ENCODE measurements at places on chromosomes 11 and 22.

DNA sequence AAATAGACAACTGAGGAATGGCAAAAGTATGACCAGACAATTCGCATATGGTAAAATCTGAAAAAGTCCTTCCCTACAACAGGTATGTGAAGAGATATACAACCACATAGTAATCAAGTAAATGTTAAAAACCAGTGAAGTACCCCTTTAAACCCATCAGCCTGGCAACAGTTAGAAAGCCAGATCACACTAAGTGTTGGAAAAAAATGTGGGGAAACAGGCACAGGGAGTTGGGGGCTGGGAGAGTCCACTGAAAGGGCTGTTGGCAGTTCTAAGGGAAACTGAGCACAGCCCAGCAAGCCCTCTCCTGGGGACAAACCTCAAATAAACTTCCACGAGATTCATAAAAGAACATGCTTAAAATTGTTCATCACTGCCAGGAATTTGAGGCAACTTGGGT is 242.1 kb downstream of the BUD13 start:
- DNase-seq: no peak

GRCh38 chr22:46902998-46903916 is 140.8 kb downstream of the TBC1D22A start:
- DNase-seq: no peak

- no peak for DNase-seq
Observed at GRCh38 chr11:102761646-102762238, 18.7 kb downstream of the MMP10 start.

- DNase-seq: peak; percentile 21
Observed at GRCh38 chr11:118437208-118438125, 1.2 kb downstream of the KMT2A start.

GRCh38 chr11:74583024-74583624 is 9.3 kb upstream of the POLD3 start:
- no peak for DNase-seq

DNA sequence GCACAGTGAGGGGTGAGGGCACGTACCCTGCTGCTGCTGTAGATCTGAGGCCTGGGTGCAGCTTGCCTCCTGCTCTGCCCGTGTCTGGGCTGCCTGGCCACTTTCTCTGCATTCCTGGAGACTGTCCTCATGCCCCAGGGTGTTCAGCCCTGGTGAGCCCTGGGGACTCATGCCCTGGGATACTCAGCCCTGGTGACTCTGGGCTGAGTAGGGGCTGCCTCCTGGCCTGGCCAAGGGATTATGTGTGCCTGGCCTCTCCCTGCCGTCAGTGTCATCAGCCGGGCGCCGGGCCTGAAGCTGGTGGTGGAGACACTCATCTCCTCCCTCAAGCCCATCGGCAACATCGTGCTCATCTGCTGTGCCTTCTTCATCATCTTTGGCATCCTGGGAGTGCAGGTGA is 94.7 kb downstream of the CACNA1I start:
- no peak for DNase-seq

- no peak for DNase-seq
Observed at GRCh38 chr11:134027671-134028070, 41.2 kb upstream of the JAM3 start.

GRCh38 chr22:21803811-21804249 is 63.6 kb downstream of the MAPK1 start:
- DNase-seq: no peak

- DNase-seq: peak; percentile 85
Observed at GRCh38 chr22:44171561-44171960, 9.2 kb upstream of the PARVG start.

DNA sequence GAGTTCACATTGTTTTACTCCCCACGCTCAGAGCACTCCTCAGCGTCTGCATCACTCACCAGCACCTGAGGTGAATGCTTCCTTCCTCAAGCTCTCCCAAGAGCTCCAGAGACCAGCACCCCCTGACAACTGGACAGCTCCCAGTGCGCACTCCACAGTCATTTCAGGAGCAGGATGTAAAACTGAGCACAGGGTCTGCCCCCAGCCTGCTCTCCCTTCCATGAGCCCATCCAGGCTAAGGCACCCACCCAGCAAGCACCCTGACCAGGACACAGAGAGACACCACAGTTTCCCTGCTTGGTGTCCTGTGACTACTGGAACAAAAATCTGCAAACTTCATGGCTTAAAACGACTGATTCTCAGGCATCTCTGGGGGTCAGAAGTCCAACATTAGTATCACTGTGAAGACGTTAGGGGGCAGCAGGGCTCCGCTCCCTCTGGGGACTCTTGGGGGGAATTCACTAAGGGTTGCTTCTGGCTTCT is 3.3 kb downstream of the SCGB1D2 start:
- DNase-seq: peak; percentile 16

GRCh38 chr11:109196016-109196415 is 226.0 kb upstream of the C11orf87 start:
- no peak for DNase-seq

GRCh38 chr11:134267966-134268365 is 8.2 kb upstream of the GLB1L3 start:
- no peak for DNase-seq

DNA sequence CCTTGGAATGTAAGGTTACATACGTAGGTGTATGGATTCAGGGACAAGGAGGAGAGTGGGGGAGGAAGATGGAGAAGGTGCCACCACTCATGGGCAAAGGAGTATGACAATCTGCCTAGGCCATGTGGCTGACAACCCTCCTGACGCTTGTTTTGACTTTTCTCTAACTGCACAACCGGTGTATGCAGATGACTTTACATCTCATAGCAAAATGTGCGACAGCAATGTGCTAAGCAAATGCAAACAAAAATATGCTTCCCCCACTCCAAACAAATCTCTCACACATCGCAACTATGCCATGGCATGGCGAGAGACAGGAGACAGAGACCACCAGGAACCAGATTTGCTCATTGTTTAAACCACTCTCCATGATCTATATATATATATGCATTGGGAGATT is 191.8 kb downstream of the BLID start:
- DNase-seq: no peak

DNA sequence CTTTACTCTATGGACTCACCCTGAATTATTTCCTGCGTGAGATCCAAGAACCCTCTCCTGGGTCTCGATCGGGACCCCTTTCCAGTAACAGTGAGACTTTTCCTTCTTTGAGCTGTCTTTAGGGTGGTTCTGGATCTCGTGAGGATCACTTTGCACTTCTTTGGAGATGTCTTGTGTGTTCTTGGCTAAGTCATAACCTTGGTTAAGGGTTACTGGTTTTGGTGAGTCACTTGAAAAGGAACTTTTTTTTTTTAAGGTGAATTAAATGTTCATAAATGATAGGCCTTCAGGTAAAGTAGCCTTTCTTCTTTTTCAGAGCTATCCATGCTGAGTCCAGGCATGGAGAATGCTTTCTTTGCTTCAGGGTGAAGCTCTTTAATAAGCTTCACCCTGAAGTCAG is 19.4 kb upstream of the GSTP1 start:
- no peak for DNase-seq

DNA sequence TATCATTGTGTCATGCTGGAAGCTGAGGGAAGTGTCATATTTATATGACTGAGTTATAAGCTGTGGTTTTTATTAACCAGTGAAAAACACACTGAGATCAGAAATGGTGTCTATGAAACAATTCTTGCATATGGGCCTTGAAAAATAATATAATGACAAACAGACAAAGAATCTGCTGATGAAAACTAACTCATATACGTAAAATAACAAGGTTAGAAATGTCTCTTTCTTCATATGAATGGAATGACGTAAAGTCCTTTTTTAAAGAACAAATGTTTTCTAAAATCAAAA is 48.8 kb upstream of the PHF21B start:
- DNase-seq: no peak

- peak; percentile 76 for DNase-seq
Observed at GRCh38 chr11:14611939-14612338, 31.7 kb upstream of the PDE3B start.

DNA sequence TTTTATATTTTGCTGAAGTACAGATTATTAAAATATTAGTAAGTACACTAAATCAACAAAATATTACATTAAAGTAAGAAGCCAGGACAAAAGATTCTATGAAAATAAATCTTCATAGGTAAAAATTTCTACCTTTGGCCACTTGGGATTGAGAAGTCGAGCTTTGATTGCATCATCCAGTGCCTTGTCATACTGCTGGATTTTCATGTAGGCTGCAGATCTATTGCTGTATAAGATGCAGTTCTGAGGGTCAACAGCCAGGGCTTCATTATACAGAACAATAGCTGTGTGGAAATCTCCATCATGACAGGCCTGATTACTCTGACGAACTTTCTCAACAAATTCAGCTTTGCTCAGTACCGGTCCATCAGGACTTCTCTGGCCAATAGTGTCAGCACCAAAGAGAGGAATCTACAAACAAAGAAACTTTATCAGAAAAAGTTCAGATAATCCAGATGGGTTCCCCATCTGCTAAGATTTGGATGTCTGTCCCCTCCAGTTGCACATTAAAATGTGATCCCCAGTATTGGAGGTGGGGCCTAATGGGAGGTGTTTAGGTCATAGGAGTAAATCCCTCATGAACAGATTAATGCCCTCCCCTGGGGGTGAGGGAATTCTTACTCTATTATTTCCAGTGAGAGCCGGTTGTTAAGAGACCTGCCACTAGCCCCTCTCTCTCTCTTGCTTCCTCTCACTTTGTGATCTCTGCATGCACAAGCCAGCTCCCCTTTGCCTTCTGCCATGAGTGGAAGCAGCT is 50.0 kb downstream of the TTC28 start:
- DNase-seq: no peak

GRCh38 chr11:66363805-66364535 is 7.6 kb downstream of the SLC29A2 start:
- peak; percentile 64 for DNase-seq

DNA sequence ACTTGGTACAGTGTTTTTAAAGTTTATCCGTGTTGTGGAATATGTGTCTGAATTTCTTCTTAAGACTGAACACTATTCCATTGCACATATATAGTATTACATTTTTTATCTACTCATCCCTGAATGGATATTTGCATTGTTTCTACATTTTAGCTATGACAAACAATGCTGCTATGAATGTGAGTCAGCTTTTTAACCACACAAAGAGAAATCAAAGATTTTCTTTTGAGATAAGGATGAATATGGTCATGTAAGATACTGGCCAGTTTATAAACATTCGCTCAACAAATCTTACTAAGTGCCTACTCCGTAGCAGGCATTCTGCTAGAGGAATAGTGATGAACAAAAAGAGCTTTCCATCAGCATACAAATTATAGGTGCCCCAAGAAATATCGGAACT is 16.5 kb upstream of the OR9G4 start:
- DNase-seq: no peak

DNA sequence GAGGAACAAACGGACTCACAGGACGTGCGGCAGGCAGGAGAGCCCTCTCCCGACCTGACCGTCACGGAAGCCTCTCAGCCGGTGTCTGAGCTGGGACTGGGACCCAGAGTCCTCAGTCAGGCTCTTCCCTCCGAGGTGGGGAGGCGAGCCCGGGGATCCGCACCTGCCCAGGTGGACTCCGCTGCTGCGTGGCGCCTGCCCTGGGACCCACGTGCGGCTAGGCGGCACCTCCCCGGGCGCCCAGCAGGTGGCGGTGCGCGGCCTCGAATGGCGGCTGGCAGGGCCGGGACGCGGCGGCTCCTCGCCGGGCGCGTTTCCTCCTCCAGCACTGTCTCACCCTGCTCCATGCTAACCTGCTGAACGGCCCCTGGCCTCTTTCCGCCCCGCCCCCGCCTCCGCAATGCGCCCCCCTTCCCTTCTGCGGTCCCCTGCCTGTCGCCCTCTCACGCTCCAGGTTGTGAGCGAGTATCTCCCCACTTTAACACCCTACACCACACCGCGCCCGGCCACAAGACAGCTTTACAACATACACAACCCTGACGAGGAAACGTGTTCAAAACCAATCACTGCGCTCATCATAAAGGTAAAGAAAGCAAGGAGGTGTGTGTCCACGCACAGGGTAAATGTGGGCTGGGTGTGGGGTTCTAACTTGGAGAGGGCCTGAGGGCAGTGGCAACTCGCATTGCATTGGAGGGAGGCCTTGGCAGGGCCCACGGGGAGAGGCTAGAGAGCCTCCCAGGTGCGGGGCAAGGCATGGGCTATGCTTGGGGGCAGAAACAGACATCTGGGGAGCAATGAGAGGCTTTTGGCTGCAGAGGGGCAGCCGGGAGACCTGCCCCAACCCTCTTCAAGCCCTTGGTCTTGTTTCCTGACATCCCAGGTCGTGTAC is 25.9 kb upstream of the ATXN10 start:
- DNase-seq: peak; percentile 74

GRCh38 chr22:42773167-42773566 is 52.5 kb upstream of the A4GALT start:
- no peak for DNase-seq

DNA sequence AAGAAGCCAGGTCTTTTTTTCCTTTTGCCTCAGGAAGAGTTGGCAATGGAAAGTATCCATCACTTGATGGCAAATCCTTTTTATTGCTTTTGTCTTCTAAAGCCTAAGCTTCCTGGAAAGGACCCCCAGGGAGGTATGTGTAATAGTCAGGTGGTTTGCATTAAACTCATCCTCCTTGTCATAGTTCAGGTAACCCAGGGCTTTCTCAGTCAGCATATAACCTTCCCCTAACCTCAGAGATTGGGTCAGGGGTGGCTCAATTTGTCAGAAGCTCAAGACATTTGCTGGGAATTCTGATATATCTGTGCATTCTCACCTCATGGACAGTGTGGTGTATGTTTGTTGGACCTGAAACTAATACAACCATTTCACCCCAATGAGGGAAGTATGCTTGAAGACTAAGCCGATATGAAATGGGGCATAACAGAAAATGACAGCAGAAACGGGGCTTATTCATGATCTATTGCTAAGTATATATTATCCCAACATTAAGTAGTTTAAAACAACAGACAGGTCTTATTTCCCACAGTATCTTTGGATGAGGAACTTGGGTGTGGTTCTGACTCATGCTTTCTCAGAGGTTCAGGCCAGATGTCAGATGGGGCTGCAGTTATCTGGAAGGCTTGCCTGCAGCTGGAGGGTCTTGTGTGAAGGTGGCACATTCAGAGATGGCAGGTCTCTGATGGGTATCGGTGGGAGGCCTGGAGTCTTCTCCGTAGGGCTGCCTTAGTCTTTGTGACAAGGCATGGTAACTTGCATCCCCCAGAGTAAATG is 135.8 kb upstream of the SPON1 start:
- no peak for DNase-seq

- DNase-seq: no peak
Observed at GRCh38 chr11:6694229-6694535, 11.0 kb upstream of the MRPL17 start.

GRCh38 chr11:103633819-103634590 is 402.4 kb upstream of the DDI1 start:
- DNase-seq: no peak

- no peak for DNase-seq
Observed at GRCh38 chr11:34337016-34337415, 20.8 kb downstream of the ABTB2 start.

GRCh38 chr11:85694385-85694980 is 8.5 kb upstream of the CCDC89 start:
- DNase-seq: peak; percentile 24

- DNase-seq: no peak
Observed at GRCh38 chr11:30990625-30991296, 378.8 kb downstream of the DCDC1 start.

- DNase-seq: no peak
Observed at GRCh38 chr22:33167998-33168790, 110.0 kb upstream of the SYN3 start.

Data from suppressor macrophage treated with lipopolysaccharide for 4 hours (primary cell).